ENCODE measurements at places on chromosomes 1 and 21. TPM values are rescaled to one million over a fixed set of nuclear protein-coding genes. Genes with fewer than 3 reads are reported as not detected.

WNT3A gene
- 0.03 TPM for total RNA-seq

NOS1AP gene
- 1.1 TPM for total RNA-seq

SH2D1B gene
- total RNA-seq: not detected

TRIM45 gene
- 4.1 TPM for total RNA-seq

ZSCAN20 gene
- 6.8 TPM for total RNA-seq

RNF187 gene
- total RNA-seq: 39.5 TPM

RNASEL gene
- 7.5 TPM for total RNA-seq

NBPF26 gene
- total RNA-seq: 13.4 TPM

- no peak for DNase-seq
Observed at GRCh38 chr1:41329662-41330587, 31.3 kb upstream of the FOXO6 start.

GRCh38 chr1:65799601-65800000 is 6.9 kb downstream of the PDE4B start:
- no peak for DNase-seq

DNA sequence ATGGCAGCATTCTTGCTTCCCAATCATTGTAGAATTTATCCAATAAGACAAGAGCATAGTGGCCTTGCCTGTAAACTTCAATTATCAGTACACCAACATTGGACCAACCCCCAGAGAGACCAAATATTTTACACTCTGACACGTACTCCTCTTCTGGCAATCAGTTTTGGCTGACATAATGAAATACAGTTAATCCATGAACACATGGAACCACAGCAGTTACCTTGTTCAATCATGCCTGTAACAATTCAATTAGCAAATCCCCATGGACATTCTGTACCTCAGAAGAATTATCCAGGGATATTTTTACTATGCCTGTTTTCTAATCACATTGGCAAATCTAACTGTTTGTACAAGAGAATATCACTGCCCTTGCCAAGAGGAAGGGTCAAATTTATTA is 2162.0 kb downstream of the MRPL39 start:
- DNase-seq: no peak

- DNase-seq: no peak
Observed at GRCh38 chr1:14872762-14873161, 274.3 kb downstream of the KAZN start.

GRCh38 chr1:209989525-209989924 is 51.5 kb downstream of the SYT14 start:
- DNase-seq: peak; percentile 8

GRCh38 chr1:220789532-220790147 is 2.9 kb downstream of the MTARC1 start:
- DNase-seq: no peak

DNA sequence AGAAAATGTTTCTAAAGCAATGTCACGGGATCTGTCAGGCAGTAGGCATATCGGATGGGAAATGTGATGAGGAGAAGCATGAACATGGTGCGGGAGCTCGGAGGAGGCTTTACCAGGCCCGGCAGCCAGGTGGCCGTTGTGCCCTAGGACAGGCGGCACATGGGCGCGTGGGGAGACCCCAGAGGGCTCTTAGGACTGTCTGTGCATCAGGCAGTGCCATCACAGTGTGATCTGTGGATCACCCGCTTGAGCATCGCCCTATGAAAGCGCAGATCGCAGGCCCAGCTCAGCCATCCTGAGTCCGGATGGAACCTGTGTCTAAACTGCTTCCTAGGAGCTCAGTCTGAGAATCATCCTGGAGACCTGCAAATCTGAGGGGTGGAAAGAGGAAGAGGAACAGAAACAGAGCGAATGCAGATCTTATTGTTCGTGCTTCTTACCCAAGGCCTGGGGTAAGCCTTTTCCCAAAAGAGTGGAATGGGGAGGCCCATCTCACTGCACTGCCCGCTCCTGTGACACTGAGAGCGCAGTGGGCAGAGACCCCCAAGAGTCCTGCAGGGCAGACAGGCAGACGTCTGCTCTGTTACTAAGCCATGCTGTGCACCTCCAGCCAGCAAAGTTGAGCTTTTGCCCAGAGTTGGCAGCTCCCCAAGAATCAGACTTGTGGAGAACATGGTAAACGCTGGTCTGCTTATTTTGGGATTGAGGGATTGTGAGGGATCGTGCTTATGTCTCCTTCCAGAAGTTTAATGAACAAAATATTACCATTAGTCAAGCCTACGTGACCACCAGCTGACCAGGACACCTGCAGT is 251.0 kb downstream of the RHOU start:
- DNase-seq: peak; percentile 45

DNA sequence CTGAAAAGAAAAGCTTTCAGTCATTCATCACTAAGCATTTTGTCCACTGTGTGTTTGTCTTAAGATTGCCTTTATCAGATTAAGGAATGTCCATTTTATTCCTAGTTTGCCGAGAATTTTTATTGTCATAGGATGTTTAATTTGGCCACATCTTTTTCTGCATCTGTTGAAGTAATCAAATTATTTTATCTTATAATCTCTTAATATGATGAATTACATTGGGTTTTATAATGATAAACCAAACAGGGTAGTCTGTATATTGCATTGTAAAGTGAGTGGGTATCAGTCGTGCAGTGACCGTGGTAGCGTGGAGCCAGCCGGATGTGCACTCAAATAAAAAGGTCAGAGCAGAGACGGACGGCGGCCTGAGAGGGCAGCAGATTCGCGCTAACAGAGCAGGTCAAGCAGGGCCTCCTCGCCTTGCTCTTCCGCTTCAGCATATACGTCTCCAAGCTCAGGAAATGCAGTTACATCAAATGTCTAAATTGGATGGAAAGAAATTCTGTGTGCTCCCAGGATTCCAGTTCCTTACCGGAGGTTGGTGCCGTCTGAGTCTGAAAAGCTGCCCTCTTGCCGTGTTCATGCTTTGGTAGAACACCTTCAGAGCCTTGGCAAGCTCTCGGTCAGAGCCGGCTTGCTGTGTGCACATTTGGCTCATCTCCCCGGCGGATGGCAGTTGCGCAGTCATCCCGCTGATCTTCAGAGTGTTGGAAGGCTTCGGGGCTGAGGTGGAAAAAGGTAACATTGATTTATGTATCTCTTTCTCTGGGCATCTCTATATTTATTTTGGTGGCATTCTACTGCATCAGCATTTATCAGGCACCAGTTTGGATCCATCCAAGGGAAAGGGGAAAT is 51.5 kb downstream of the SCCPDH start:
- DNase-seq: no peak

GRCh38 chr1:236465231-236465958 is 58.4 kb upstream of the LGALS8 start:
- DNase-seq: no peak

DNA sequence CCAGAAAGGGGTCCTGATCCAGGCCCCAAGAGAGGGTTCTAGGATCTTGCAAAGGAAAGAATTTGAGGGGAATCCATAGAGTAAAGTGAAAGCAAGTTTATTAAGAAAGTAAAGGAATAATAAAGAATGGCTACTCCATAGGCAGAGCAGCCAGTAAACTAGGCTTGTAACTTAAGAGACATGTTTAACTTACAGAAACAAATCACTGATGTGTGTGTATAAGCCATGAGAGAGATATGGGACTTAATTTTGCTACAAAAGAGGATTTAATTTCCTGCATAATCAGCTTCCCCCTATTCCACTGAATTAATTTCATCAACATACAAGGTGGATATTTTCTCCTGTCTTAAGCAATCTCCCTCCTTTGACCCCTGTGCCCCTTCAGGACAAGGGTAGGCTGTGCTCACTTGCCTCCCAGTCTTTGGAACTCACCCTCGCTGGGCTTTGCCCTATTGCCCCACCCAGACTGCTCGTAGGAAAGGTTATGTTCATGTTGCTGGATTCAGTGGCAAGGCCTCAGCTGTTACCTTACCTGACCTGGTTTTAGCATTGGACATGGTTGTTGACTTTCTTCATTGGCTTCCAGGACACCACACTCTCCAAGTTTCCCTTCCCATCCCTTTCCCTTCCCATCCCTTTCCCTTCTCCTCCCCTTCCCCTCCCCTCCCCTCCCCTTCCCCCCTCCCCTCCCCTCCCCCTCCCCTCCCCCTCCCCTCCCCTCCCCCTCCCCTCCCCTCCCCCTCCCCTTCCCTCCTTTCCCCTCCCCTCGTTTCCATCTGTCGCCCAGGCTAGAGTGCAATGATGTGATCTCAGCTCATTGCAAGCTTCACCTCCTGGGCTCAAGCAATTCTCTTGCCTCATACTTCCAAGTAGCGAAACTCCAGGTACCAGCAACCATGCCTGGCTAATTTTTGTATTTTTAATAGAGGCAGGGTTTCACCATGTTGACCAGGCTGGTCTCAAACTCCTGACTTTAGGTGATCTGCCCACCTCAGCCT is 44.6 kb downstream of the TBCE start:
- DNase-seq: no peak

DNA sequence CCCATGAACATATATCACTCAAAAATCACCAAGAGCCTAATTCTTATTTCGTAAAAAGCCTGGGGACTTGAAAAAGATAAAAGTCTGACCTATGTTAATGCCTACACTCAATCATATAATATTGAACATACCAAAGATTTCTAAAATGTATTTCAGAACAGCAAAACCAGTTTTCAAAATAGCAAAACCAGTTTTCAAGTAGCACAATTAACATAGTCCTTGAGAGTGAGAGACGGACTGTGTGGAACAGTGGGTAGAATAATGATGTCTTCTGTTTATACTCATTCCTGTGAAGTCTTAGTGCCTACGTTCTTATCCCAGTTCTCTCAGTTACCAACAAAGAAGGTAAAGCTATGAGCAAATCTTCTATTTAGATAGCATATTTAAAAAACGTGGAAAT is 22.3 kb upstream of the RGS2 start:
- DNase-seq: no peak

DNA sequence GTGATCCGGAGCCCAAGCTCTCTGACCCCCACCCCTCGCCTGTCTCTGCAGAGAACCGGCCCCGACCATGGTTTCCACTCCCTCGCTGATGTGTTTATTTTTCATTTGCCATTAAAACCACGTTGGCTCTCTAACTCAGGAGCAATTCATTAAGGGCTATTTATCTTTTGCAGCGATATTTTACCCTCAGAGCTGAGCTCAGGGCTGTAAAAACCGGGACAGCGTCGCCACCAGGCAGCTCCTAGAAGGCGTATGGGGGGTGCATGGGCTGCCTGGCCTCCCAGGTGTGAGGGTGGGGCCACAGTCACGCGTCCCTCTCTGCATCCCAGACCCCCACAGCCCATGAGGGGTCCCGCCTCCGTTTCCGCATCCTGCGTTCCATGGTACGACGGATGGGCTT is 71.4 kb downstream of the PRDM16 start:
- no peak for DNase-seq

DNA sequence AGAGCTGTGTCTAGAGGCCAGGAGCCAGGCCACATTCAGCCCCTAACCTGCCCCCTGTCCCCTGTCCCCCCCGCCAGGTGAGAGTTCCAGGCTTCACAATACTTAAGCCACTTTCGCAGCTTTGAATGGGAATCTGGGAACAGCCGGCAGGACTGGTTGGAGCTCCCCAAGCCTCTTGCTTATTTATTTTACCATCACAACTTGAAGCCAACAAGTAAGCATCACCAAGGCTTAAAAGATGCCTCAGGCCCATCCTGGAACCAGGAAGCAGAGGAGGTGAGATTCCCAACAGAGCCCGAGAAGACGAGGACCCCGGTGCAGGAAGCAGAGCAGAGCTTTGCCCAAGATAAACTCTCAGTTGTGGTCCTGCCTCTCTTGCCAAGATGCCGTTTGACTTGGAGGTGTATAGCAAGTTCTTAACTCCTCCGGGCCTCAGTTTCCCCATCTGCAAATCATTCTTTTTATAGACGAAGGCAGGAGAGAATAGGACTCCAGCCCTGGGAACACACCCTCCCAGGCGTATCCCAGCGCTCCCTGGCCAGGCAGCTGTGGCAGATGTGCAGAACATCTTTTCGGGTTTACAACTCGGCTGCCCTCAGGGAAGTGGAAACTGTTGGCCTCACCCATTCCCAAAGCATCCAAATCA is 66.8 kb upstream of the SLC25A33 start:
- DNase-seq: no peak

- DNase-seq: no peak
Observed at GRCh38 chr1:44261171-44261817, 48.0 kb downstream of the DMAP1 start.

- no peak for DNase-seq
Observed at GRCh38 chr1:224700918-224701531, 84.9 kb downstream of the CNIH3 start.

- no peak for DNase-seq
Observed at GRCh38 chr1:32791881-32792280, 25.3 kb downstream of the YARS1 start.

DNA sequence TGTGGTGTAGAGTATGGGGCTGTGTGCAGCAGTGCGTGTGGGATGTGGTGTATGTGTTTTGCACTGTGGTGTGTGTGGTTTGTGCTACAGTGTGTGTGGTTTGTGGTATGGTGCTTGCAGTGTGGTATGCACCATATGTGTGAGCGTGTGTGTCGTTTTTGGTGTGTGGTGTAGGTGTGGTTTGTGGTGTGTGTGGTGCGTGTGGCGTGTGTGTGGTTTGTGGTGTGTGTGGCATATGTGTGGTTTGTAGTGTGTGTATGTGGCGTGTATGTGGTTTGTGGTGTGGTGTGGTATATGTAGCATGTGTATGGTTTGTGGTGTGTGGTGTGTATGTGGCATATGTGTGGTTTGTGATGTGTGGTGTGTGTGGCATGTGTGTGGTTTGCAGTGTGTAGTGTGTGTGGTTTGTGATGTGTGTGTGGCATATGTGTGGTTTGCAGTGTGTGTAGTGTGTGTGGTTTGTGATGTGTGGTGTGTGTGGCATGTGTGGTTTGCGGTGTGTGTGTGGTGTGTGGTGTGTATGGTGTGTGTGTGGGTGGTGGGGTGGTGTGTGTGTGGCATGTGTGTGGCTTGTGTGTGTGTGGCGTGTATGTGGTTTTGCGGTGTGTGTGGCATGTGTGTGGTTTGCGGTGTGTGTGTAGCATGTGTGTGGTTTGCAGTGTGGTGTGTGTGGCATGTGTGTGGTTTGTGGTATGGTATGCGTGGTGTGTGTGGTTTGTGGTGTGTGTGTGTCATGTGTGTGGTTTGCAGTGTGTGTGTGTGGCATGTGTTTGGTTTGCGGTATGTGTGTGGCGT is 53.5 kb upstream of the TRAPPC10 start:
- no peak for DNase-seq

DNA sequence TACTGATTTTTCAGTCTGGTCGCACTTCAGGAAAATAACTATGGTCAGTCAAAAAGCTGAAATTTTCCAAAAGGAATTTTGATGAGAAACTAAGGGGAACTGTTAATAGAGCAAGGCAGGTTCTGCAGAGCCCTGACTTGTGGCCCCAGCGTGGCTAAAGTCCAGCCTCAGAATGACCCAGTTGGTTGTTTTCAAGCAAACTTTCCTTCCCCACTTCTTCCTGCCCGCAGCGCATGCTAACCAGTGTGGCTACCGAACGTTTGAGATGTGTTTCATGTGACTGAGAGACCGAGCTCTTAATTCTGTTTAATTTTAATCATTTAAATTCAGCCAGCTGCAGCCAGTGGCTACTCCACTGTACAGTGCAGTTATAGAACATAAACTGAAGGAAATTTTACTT is 6.2 kb upstream of the IL10RB start:
- DNase-seq: no peak

DNA sequence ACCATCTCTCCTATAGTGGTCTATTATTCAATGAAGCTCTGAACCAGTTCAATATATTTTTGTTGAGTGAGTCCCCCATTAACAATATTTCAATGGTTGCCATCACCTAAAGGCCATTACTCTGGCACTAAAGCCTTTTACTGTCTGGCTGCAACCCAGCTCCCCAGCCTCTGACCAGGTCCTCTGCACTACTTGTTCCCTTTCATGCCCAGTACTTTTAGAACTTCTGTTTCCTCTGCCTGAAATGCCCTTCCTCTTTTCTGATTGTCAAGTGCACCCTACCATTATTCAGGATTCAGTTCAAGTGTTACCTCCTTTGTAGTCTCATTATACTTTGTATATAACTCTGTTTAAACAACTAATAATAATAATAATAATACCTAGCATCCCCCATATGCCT is 30.4 kb upstream of the ZFYVE9 start:
- no peak for DNase-seq

- peak; percentile 55 for DNase-seq
Observed at GRCh38 chr1:91611483-91611917, 110.8 kb downstream of the CDC7 start.

All from hepatocyte (in vitro differentiated cells).